ENCODE measurements at places on chromosomes 5 and 9.

GRCh38 chr5:96228408-96228807 is 204.6 kb downstream of the PCSK1 start:
- peak; percentile 70 for DNase-seq

GRCh38 chr5:176877793-176878331 is 21.3 kb downstream of the HK3 start:
- DNase-seq: no peak

- DNase-seq: no peak
Observed at GRCh38 chr5:114858665-114859437, 310.9 kb downstream of the TRIM36 start.

GRCh38 chr9:94576131-94576530 is 17.5 kb downstream of the FBP2 start:
- DNase-seq: no peak

DNA sequence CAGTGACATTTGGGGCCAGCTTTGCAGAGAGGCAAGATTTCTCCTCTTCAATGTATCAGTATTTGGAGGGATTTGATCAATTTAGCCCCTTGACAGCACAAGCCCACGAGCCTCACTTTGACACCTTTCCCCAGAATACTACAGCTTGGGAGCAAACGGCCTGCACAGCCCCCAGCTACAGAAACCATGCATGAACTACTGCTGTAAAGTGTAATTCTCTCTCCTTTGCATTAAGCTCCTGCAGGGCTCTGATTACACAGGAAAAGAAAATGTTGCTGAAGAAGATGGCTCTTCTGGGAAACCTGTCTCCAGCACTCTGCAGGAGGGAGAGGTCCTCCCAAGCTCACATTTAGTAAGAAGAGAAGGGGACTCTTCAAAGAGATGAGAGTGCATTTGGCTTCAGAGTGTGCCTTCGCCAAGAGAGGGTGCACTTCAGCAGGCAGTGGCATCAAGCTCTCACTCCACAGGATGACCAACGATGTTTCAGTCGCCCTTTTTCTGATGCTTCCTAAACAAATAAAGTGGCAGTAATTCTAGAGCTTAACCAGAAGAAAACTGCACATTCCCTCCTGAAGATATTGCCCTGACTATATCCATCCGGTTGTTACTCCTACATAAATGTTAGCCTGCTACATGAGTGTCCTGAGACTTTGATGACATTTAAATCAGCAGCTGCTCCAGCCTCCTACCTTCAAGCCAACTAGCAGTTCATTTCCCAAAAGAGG is 272.2 kb downstream of the AUH start:
- DNase-seq: peak; percentile 26

- no peak for DNase-seq
Observed at GRCh38 chr5:135223404-135223803, 175.6 kb downstream of the MACROH2A1 start.

DNA sequence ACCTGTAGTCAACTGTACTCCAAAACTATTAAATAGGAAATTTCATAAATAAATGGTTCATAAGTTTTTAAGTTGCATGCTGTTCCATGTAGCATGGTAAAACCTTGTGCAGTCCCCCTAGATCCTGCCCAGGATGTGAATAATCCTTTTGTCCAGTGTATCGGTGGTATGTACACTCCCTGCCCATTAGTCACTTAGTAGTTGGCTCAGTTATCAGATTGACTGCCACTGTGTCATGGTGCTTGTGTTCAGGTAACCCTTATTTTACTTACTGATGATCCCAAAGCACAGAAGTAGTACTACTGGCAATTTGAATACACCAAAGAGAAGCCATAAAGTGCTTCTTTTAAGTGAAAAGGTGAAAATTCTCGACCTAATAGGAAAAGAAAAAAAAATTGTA is 134.2 kb downstream of the RNF180 start:
- no peak for DNase-seq

DNA sequence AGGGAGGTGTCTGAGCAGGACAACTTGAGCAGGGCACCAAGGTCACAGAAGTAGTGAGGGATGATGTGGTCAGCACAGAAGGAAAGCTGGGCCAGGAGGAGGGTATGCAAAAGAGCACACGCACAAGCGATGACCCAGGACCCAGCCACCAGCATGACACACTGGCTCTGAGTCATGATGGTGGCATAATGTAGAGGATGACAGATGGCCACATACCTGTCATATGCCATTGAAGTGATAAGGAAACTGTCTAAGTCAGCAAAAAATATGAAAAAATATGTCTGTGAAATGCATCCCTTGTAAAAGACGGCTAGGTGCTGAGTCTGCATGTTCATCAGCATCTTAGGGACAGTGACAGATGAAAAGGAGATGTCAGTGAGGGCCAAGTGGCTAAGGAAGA is 380 bp downstream of the OR1J1 start:
- no peak for DNase-seq

DNA sequence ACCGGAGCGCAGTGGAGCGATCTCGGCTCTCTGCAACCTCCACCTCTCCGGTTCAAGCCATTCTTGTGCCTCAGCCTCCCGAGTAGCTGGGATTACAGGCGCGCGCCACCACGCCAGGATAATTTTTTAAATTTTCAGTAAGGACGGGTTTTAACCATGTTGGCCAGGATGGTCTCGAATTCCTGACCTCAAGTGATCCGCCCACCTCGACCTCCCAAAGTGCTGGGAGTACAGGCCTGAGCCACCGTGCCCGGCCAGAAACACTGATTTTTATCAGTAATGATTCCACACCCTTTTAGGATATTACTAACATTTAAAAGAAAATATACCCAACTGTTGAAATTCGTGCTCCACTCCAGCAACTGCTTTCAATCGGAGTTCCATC is 464 bp upstream of the FAM151B start:
- DNase-seq: no peak

DNA sequence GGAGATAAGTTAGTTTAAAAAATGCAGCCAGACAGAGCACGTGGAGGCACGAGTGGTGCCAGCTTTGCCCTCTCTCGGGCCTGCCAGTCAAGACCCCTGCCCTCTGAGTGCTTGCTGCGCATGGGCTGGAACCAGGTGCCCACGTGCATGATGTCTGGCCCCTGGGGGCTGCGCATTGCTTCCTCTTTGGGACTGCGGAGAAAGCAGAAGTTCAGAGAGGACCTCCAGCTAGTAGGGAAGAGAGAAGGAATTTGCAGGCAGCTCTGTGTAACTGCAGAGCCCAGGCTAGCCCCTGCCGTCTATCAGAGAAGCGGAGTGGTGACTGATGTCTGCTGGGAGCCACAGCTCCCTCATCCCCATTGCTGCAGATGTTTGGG is 9.7 kb upstream of the RNU6ATAC start:
- no peak for DNase-seq

GRCh38 chr5:7980881-7981280 is 111.9 kb downstream of the MTRR start:
- DNase-seq: no peak

DNA sequence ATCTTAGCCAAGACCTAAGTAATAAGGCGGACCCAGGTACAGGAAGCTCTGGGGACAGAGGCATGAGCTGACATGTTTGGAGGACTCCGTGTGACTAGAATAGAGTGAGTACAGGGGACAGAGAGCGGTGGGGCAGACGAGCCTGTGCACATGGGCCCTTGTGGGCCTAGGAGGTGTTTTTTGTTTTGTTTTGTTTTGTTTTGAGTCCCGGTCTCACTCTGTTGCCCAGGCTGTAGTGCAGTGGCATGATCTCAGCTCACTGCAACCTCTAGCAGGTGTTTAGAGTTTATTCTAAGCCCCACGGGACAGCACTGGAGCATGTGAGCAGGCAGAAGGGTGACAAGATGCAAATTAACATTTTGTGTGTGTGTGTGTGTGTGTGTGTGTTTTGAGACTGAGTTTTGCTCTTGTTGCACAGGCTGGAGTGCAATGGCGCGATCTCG is 3.1 kb upstream of the EEIG1 start:
- no peak for DNase-seq

GRCh38 chr5:115940080-115940810 is 22.0 kb upstream of the LVRN start:
- DNase-seq: no peak

- DNase-seq: peak; percentile 27
Observed at GRCh38 chr9:98248737-98249474, 6.5 kb downstream of the TBC1D2 start.

GRCh38 chr5:42360616-42361314 is 62.5 kb upstream of the GHR start:
- no peak for DNase-seq

DNA sequence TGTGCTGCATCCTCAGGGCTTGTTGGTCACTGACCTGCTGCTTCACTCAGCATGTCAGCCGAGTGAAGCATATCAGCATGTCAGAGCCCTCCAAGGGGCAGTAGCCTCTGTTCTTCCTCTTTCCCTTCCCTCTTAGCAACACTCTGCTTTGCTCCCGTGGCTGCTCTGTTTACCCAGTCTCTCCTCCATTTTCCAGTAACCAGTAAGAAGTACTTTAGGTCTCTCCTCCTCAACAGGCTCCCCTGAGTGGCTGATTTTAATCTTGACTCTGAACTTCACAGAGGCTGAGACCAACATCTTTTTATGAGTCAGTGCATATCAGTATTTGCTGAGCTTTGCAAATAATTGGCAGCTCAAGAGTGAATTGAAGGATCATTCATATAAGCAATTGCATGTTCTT is 18.6 kb upstream of the ADRB2 start:
- peak; percentile 46 for DNase-seq

DNA sequence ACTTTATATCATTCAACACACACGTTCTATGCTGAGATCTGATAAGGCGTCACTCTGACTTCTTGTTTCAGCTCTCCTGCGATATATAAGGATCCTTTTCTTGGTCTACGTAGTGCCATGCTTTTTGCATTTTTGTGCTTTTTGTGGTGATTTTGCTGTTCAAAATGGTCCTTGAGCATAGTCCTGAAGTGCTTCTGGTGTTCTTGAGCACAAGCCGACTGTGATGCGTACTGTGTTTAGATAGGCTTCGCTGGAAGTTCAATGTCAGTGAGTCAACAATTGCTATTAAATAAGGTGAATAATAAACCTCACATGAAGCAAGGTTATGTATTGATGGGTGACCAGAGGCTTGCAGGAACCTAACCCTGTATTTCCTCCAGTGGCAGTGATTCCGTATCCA is 46.8 kb downstream of the ACO1 start:
- no peak for DNase-seq

- DNase-seq: no peak
Observed at GRCh38 chr9:101275769-101276250, 109.0 kb downstream of the BAAT start.

- DNase-seq: no peak
Observed at GRCh38 chr9:120974921-120975320, 48.3 kb upstream of the TRAF1 start.

GRCh38 chr9:107020040-107020530 is 157.1 kb downstream of the ZNF462 start:
- no peak for DNase-seq

- no peak for DNase-seq
Observed at GRCh38 chr9:7105095-7105494, 347.3 kb downstream of the KDM4C start.

- DNase-seq: no peak
Observed at GRCh38 chr5:90227683-90228082, 181.9 kb downstream of the CETN3 start.

DNA sequence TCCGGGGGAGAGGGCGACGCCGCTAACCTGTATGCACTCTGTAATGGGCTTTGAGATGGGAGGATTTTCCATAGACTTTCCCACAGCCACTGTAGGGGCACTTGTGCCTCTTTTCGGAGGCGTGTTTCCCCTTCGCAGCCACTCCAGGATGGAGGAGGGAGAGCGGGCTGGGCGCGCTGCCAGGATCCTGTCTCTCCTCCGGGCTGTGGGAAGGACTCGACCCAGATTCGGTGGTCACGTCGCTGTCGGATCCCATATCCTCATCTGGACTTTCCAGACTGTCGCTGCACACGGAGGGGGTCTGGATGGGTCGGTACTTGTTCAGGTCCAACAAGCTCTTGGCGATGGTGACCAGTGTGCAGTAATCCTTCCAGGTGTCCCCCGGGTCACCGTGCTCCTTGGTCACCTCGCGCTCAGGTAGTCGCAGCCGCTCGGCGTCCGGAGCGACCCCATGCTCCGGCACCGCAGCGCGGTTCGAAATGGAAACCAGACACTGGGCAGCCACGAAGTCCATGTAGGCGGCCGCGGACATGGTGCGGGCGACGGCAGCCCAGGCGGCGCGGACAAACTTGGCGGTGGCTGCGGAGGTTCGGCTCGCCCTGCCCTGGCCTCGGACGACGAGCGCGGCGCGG is 1.5 kb downstream of the KLF9 start:
- DNase-seq: no peak

DNA sequence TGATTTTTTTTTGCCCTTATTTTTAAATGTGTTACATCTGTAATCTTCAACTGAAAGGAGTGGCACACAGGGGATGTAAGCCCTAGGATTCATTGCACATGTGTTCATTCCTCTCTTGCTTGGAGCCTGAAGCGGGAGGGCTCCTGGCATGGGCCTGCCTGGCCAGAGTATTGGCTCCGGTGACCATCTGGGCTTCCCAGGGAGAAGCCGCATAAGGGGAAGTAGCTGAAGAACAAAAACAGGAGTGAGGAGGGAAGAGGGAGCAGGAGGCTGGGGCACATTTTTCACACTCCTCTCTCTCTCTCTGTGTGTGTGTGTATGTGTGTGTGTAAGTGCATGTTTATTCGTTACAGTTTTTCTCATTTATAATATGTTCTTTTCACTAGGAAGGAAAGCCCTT is 269.9 kb downstream of the PRR16 start:
- no peak for DNase-seq

DNA sequence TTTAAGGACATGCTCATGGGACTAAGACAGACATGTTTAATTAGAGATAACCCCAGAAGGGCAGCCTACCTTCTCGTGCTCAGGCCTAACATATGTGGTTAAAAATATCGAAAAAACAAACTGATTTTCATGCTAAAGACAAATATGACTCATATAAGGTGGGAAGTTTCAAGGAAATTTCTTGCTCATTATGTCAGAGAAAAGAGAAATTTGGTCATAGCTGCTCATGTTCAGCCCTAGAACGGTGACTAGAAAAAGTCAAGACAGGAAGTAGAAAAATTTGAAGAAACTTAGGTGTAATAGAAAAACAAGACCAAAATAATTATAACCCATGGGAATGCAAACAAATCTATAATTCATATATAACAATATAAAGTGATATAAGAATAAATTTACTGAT is 120.6 kb downstream of the PRDM9 start:
- no peak for DNase-seq

GRCh38 chr5:69331528-69332445 is 814 bp downstream of the CCDC125 start:
- no peak for DNase-seq

- DNase-seq: no peak
Observed at GRCh38 chr5:72156946-72157624, 49.8 kb downstream of the MAP1B start.

Measured in activated CD4-positive, alpha-beta T cell treated with anti-CD3 and anti-CD28 coated beads, Interleukin-2, Interleukin-4, amounts not matched to agents 100 ng/mL and 50 ng/mL, durations not matched to agents 16 hours and 8 hours (primary cell).